LHCN-M2 (cell line): ENCODE measurements at places on chromosomes 6 and 20. TPM values are rescaled to one million over a fixed set of nuclear protein-coding genes. Genes with fewer than 3 reads are reported as not detected.

DNA sequence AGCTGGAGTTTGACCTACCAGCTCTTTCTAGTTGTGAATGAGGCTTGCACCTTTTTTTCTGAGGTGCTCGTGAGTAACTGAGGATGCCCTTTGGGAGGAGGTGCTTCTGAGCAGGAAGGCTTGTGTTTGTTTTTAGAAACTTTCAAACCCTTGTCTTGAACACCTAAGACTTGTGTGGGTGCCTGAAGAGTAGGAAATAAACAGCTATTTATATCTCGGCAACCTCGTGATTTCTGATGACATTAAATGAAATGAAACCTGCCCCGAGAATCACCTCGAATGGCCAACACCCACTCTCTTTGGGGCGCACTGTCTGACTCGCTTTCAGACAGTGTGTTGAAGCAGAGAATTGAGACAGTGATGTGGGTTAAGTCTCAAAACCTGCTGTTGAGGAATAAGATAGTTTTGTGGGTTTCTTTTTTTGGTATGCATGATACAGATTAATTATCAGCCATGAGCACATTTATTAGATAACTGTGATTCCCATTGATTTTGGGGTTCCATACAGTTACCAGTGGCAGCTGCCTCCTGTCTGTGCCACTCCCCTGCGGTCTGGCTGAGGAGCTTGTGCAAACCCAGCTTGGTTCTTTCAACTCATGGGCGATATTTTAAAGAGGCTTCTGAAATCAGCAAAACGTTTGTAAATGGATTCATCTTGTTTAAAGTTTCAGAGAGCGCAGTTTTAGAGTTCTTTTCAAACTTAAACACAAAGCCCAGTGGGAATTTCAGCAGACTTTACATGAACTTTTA lies 8.4 kb downstream of the IRF4 start:
- DNase-seq = no peak

DNA sequence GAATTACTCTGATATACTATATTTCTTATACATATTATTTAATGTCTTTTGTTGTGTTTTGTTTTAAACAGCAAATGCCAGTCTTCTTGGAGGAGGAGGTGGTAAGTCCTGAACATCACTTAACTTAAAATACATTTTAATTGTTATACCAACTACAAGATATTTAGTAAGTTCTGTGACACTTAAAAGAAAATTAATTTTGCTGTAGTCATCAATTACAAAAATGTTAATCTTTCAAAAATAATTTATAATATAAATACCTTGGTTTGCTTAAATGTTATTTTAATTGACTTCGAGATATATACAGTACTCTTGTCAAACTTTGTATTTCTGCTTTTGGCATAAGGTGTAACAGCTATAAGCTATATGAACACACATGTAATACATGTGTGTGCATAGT lies 156.0 kb upstream of the FLRT3 start:
- DNase-seq = no peak

The PTCHD4 gene
- total RNA-seq = 21.0 and 23.6 TPM in 2 replicates

The SSTR4 gene
- total RNA-seq = not detected in 2 replicates

- no peak for DNase-seq
Measured at GRCh38 chr20:61434341-61434781, 182.3 kb downstream of the CDH4 start.

- no peak for DNase-seq
Measured at GRCh38 chr20:53513489-53514298, 79.9 kb downstream of the ZNF217 start.

DNA sequence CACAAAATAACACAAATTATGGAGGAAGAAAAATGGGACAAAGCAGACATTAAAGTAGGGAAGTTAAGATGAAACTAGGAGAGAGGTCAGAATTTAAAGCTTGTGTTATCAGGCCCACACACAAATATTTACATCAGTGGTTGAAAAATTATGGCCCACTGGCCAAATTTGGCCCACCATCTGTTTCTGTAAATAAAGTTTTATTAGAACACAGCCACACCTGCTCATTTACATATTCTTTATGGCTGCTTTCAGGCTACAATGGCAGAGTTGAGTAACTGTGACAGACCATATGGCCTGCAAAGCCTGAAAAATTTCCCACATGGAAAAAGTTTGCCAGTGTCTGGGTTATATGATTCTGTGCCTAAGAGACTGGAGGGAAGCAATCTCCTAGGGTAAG lies 49.0 kb downstream of the SLC22A23 start:
- DNase-seq = no peak

The PROKR2 gene
- not detected in 2 replicates for total RNA-seq

The MAPK13 gene
- 0.63 and 1.0 TPM in 2 replicates for total RNA-seq

GRCh38 chr6:164396071-164397047 lies 913.0 kb downstream of the C6orf118 start:
- DNase-seq = peak; percentile 38

The CDSN gene
- not detected in 2 replicates for total RNA-seq

DNA sequence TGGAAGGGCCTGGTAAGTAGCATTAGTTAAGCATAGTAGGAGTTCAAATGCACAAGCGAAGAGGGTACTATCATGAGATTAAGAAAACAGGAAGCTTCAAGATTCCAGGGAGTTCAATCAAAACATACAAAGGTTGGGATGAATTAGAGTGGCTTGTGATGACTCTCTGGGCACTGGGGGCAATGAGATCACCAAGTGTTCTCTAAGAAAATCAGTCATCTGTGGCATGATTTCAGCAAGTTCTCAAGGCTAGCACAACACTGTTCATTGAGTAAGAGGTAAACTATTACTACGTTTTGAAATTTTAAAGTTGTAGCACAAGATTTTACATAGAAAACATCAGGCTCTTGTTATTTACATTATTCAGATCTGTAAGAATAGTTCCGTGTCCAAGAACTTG lies 139.7 kb upstream of the FLRT3 start:
- DNase-seq = peak; percentile 91

The ABHD16B gene
- total RNA-seq = not detected in 2 replicates

The KHDC1 gene
- total RNA-seq = 3.1 and 4.8 TPM in 2 replicates

GRCh38 chr6:109491207-109491938 lies 8.4 kb upstream of the ZBTB24 start:
- DNase-seq = peak; percentile 47

- DNase-seq = peak; percentile 39
Measured at GRCh38 chr20:38113401-38114325, 51.4 kb downstream of the TGM2 start.

DNA sequence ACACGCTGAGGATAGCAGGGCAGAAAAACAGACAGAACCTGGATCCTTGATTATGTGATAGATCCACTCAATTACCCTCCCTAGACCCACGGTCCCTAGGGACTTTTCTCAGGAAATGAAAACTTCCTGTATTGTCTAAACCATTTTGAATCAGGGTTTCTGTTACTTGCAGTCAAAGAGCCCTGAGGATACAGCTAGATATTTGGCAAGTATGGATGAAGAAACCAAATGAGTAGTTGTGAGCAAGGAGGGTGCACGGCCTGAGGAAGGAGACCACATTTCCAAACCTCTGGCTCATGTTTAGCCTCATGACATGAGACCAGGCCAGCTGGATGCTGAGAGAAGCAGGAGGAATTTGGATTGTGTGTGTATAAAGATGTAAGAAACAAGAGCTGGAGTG lies 91.6 kb downstream of the MRPL14 start:
- DNase-seq = peak; percentile 60

The IPCEF1 gene
- total RNA-seq = not detected in 2 replicates

DNA sequence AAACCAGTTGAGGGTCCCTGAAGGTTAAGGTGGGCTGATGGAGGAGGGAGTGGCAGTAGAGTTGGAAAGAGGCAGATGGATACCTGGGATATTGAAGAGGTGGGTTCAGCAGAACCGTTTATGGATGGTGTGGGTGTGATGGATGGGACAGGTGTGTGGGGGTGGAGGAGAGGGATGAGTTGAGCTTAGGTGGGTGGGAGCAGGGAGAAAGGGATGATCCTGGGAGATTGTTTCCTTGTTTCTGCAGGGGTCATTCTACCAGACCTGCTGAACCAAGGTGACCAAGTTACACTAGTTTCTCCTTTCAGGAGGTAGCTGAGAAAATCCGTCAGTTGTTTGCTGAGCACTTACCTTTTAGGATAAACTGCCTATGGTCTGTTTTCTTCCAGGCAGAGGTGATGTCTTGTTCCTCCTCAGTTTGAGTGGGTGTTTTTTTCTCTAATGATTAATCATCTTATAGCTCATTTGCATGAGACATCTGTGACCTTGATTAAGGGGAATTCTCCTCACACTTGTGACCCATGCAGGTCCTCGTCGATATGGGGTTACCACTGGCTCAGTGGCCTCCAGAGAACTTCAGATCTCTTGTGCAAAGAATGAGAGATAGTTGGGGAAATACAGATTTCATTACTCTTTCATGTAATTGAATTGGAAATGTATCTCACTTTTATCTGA lies 53.0 kb downstream of the FARS2 start:
- no peak for DNase-seq

GRCh38 chr6:6466967-6467761 lies 121.4 kb upstream of the LY86 start:
- peak; percentile 56 for DNase-seq

- no peak for DNase-seq
Measured at GRCh38 chr6:157758516-157759023, 64.5 kb upstream of the SNX9 start.

GRCh38 chr6:49775043-49775442 lies 12.0 kb downstream of the PGK2 start:
- no peak for DNase-seq

DNA sequence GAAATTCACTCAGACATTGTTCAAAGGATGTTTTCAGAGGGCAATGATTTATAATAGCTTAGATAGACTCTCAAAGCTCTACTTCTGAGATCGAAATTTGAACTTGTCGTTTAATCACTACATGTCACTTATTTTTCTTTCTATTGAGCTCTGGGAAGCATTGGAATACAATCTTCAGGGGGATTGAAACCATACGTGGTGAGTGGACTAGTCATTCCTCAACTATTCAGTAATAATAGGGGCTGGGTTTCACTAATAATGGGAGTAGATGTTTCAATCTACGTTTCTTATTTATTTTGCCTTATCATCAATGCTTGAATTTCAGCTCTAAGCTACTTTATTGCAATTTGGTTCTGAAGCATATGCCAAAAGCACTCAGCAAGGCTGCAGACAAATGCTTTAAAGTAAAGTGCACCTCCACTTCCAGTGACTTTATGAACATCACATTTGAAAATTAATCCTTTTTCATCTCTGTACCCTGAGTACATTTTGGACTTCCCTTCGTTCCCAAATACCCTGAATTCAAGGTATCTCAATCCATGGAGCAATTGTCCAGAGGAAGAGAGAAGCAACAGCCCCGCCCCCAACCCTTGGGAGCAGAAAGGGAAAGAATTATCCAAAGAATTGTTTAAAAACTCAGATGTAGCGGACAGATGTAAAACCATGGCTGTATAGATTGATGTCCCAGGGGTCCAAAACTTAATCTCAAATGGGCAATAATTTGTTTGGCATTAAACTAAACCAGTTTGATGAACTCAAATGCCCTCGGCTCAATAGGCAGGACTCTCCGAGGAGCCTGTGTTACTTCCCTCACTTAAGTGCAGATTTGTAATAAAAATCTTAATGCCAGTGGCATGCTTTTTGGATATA lies 68.1 kb downstream of the HFE start:
- DNase-seq = peak; percentile 39

DNA sequence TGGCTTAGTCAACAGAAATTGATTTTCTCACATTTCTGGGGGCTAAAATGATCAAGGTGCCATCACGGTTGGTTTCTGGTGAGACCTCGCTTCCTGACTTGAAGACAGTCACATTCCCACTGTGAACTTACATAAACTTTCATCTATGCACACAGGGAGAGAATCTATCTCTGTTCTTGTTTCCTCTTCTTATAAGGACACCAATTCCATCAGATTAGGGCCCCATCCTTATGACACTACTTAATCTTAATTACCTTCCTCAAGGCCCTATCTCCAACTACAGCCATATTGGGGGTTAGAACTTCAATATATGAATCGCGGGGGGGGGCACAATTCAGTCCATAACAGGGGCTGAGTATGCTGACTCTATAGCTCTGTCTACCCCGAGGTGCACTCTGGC lies 10.6 kb upstream of the SCGN start:
- no peak for DNase-seq

The TSHZ2 gene
- not detected in 2 replicates for total RNA-seq

DNA sequence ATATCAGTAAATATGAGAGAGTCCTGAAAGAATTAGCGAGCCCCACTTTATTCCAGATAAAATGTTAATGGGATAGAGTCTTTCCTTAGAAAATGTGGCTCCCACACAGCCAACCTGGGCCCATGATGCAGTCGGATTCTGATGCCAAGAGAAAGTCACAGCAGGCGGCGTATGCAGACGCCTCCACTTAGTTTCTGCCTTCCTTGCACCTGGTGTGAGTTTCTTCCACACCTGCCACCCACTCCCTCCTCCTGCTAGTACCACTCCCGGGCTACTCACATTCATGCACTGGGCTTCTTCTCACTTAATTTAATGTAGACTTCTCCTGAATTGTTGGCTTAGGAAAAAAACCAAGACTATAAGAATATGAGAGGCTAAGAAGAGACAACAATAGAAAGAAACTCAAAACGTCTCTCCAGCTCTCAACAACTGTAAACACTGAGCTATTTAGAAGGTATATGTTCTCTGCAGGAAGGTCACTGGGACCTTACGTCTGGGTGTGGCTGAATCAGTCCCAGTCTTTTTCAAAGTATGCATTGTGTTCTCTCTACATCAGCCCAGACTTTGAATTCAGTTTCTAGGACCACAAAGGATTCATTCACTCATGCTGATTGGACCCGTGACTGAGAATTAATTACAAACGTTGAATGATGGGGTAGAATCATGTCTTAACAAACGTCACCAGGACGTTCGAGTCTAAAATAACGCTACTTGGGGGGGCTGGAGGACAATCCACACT lies 70.4 kb downstream of the GCNT2 start:
- DNase-seq = no peak

The C6orf58 gene
- not detected in 2 replicates for total RNA-seq

GRCh38 chr20:62060631-62061541 lies 4.8 kb downstream of the TAF4 start:
- no peak for DNase-seq

- DNase-seq = no peak
Measured at GRCh38 chr6:33023536-33023935, 14.1 kb upstream of the HLA-DOA start.

- DNase-seq = no peak
Measured at GRCh38 chr6:31354158-31354863, 2.7 kb downstream of the HLA-B start.

The DDAH2 gene
- total RNA-seq = 78.4 and 85.8 TPM in 2 replicates

- peak; percentile 31 for DNase-seq
Measured at GRCh38 chr20:36950414-36951197, 902 bp downstream of the SAMHD1 start.

DNA sequence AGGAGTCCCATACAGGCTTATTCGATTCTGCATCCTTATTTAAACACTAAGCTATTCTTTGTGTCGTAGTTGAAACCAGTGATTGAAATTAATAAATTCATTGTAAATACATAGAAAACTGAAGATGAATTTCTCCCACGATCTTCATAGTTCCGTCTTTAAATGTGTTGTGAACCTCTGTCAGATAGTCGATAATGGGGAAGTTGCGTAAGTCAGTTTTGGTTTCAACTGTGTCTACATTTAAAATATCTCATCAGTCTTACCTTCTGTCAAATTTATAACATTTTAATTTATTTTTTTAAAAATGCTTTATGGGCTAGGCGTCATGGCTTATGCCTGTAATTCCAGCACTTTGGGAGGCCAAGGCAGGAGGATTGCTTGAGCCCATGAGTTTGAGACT lies 12.7 kb downstream of the STX11 start:
- DNase-seq = no peak

- no peak for DNase-seq
Measured at GRCh38 chr6:74626288-74626687, 579.6 kb downstream of the COL12A1 start.
